ENCODE measurements at places on chromosomes 4 and X. TPM values are rescaled to one million over a fixed set of nuclear protein-coding genes. Genes with fewer than 3 reads are reported as not detected.

Gene NPY1R
- total RNA-seq: 0.61 TPM

- DNase-seq: no peak
These were observed 304 bp upstream of the SPIN2A start for GRCh38 chrX:57137501-57137900.

Gene RP2
- total RNA-seq: 2.9 TPM

DNA sequence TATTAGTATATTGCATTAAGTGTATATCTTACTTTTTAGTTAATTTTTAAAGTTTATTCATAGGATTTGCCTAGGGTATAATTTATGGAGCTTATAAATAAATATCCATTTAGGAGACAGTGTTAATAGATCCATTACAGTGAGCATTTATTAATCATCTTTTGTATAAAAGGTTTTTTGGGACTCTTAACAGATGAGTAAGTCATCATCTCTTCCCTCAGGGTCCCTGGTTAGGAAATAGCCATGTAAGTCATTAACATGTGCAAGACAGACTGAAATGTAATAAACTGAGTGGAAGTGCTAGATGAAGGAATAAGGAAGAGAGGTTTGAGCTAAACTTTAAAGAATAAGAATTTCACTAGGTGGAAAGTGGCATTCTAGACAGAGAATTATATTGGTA is 69.2 kb downstream of the PAQR3 start:
- DNase-seq: no peak

DNA sequence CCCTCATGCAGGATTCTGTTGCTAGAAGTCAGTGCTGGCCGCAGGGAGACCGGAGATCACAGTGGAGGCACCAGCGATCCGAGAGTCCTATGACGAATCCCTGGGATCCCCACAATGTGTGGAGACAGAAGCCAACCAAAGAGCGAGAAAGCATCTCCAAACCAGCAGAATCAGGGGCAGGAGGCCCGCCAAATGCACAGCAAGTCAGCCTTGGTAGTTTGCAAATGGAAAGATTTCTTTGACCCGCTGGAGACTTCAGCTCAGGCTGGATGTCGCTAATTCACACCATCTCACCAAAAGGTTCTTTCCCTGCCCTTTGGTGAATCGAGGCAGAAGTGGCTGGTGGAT is 505 bp upstream of the PKD2 start:
- peak; percentile 11 for DNase-seq

DNA sequence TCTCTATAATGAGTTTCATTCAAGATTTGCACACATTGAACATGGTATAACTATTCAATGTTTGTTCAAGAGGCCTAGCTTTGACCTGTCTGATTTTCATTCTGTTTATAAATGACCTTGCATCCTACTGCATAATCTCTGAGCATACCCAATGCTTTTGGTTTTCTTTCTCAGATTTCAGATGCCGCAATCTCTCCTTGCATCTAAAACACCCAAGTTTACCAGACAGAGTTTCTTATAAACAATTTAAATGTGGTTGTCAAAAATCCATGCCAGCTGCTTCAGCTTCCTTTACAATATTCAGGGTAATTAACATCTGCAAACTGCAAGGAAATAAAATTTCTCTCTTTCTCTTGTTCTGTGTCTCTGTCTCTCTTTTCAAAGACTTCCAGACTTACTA is 123.0 kb upstream of the PCDH18 start:
- DNase-seq: no peak

GRCh38 chr4:80713409-80713808 is 317.1 kb upstream of the BMP3 start:
- no peak for DNase-seq

GRCh38 chr4:153560908-153561307 is 94.7 kb downstream of the TMEM131L start:
- DNase-seq: no peak

- DNase-seq: no peak
These were observed 310.4 kb downstream of the ARAP2 start for GRCh38 chr4:35933901-35934300.

GRCh38 chrX:31217084-31217483 is 145.2 kb upstream of the FTHL17 start:
- no peak for DNase-seq

Gene SORCS2
- total RNA-seq: 5.4 TPM

Gene PCDH19
- 0.61 TPM for total RNA-seq

DNA sequence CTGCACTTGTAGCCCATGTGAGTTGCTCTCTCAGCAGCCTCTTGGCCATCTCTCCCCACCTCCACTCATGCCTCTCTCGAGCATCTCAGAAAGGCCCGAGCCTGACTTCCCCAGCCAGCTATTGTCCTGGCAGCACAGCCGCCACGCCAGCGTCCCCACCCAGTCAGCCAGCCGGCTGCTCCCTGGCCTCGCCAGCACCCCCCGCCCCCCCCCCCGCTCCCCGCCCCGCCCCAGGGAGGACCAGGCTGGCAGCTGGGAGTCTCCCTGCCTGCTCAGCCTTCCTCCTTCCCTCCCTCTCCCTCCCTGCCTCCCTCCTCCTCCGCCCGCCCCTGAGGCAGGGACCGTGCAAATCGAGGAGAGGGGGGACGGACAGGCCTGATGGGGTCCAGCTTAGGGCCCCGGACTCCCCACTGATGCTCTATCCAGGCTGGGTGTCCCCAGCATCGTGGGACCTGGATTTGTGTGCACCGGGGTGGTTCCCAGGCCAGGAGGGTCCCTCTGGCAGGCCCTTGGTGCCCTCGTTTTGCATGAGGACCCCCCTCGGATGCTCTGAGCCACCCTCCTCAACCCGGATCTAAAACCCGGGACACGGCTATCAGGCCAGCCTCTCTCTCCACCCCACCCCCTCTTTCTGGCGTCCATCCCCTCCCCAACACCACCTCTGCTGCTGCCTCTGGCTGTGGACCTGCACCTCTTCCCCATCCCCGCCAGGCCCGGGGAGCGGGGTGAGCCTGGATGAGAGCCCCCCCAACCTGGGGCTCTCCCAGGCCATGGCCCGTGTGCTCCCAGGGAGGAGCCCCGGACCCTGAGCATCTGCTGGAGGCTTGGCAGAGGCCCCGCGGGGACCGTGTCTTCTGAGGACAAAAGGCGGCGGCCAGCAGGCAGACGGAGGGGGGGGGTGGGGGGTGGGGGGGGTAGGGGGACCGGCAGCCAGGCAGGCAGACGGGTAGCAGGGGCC is at the start of gene GPR173:
Gene GPR173, plus strand, starts transcription at position 621 of the 958 bp plus-strand sequence. CDS start 27,833 bp downstream, outside the sequence.
- DNase-seq: peak; percentile 36

DNA sequence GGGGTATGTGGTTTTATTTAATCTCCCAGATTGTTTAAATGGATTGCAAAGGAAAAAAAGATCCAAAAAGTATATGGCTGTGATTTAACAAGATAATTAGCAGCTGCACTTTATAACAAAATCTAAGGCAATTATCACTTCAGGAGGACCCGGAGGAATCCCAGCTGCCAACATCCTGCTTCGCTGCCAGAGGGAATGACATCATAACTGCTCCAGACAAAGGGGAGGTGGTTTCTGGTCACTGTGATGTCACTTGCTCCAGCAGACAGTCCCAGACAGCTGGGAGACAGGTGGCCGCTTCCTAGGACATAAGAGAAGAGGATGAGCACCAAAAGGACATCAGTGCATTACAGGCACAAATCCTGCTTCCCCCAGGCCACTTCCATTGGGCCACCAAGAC is 371.0 kb downstream of the BCOR start:
- DNase-seq: peak; percentile 36

GRCh38 chrX:43557792-43558191 is 98.3 kb upstream of the MAOA start:
- DNase-seq: peak; percentile 8

- peak; percentile 69 for DNase-seq
These were observed at the start of gene ZFX for GRCh38 chrX:24149351-24150050. Gene ZFX (plus strand): TSS chrX:24149729. CDS start chrX:24172743, 23,014 bp downstream.

Gene FAM236B
- total RNA-seq: not detected

Gene ZFYVE28
- 2.9 TPM for total RNA-seq

- no peak for DNase-seq
These were observed 185.0 kb upstream of the FAM241A start for GRCh38 chr4:111960241-111960667.

Gene HHIP
- total RNA-seq: 0.49 TPM

DNA sequence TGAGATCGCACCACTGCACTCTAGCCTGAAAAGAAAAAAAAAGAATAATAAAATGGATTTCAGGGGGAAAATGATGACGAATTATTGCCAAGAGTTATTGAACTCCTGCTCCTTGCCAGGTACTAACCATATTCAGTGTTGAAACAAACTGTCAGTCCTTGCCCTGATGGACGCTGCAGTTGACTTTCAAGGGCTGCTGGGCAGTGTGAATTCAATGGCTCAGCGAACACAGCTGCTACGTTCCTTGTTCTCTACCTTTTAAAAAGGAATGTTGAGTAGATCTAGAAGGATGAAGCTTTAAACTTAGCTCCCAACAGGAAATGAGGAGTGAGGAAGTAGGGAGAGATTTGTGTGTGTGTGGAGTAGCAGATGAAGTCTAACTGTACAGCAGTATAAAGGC is 2.7 kb downstream of the LIMCH1 start:
- DNase-seq: no peak

DNA sequence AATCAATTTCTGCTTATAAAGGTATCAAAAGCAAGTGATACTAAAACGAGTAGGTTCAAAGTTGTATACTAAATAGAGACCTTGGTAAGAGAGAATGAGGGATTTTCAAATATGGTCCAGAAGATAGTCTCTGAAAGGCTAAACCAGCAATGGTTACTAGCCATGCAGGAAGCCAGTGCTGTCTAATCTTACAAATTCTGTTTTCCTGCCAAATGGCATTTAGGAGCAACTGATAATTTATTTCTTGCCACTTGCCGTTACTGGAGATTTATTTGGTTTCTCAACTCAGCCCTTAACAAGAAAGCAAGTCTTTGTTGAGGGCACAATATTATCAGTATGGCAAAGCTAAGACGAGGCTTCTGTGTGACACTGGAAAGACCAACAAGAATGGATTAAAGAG is 47.2 kb downstream of the MAP7D3 start:
- no peak for DNase-seq

Gene GYG2
- 3.7 TPM for total RNA-seq

GRCh38 chr4:26682436-26682835 is 98.6 kb downstream of the TBC1D19 start:
- no peak for DNase-seq

DNA sequence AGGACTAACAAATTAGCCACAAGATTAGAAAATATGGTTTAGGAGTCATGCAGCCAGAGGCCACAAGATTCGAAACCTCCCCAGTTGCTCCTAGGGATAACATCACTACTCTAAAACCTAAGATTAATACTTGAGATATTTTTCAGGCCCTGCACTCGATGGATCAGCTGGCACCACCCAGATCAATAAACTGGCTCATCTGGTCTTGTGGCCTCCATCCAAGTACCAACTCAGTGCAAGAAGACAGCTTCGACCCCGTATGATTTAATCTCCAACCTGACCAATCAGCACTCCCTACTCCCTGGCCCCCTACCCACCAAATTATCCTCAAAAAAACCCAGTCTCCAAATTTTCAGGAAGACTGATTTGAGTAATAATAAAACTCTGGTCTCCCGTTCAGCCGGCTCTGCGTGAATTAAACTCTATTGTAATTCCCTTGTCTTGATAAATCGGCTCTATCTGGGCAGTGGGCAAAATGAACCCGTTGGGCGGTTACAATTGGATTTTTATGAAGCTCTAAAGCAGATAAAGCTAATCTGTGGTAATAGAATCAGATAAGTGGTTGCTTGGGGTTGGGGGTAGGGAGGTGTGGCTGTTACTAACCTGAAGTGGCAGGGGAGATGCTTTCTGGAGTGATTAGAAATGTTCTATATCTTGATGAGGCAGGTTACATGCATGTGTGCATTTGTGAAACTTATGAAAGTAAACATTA is 91.8 kb upstream of the ATXN3L start:
- no peak for DNase-seq

DNA sequence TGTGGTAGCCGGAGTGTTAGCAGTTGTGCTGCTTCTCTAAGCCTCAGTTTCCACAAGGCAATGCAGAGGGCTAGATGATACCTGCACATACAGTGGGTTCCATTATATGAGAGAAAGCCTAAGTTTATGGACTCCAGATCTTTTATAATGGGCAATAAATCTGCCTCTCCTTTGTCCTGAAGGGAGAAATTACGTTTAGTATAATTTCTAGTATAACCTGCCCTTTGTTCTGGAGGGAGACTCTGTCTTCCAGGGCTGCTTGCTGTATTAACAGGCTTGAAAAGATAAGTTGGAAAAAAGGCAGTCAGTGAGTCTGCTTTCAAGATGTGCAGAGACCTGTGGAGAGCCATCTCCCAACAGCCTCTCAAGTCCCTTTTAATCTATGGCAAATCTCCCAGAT is 42.8 kb downstream of the ZNF81 start:
- DNase-seq: no peak

Gene IL2
- not detected for total RNA-seq

Gene CTBP1
- total RNA-seq: 119 TPM

Gene SGMS2
- 36.9 TPM for total RNA-seq

Gene CITED1
- not detected for total RNA-seq

GRCh38 chrX:151713849-151714248 is 2.0 kb upstream of the FATE1 start:
- DNase-seq: peak; percentile 19

DNA sequence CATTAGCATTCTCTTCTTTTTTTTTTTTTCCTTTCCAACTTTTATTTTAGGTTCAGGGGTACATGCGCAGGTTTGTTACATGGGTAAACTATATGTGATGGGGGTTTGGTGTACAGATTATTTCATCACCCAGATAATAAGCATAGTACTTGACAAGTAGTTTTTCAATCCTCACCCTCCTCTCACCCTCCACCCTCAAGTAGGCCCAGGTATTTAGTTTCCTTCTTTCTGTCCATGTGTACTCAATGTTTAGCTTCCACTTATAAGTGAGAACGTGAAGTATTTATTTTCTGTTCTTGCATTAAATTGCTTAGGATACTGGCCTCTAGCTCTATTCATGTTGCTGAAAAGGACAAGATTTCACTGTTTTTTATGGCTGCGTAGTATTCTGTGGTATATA is 140.8 kb upstream of the PGRMC2 start:
- no peak for DNase-seq

DNA sequence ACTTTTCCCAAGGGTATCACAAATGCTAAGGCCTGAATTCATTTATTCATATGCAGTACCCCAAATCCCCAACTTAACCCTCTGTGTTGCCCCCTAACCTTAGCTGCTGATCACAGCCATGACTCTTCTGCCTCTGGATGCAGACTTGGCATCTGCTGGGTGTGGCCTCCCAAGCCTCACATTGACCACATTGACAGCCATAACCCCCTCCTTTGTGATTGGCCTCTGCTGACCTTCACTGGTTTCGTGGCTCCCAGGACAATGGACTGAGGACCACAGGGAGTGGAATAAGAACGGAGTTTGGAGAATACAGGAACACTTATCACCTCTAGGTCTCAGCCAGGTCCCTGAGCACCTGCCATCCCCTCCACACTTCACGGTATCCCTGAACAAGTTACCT is 123.6 kb upstream of the CPEB2 start:
- DNase-seq: no peak

DNA sequence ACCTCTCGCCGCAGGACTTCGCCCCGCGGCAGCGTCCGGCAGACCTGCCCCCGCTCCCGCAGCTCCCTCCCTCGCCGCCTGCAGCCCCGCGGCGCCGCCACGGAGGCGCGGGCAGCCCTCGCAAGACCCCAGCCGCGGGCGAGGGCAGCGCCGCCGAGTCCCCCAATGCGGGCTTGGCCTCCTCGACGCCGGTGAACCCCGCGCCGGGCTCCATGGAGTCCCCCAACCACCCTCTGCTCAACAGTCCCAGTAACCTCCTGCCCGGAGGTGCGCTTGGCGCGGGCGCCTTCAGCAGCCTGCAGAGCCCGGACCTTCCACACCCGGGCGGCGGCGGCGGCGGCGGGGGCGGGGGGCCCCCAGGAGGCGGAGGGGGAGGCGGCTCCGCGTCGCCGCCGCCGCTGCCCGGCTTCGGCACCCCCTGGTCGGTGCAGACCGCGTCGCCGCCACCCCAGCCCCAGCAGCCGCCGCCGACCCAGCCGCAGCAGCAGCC is 1.2 kb downstream of the CPEB2 start:
- peak; percentile 70 for DNase-seq

- DNase-seq: no peak
These were observed 72.4 kb downstream of the IL21 start for GRCh38 chr4:122548452-122548851.

All from heart right ventricle (tissue), 16 donors.